Cerebellar cortex (tissue), 1 donor: ENCODE measurements at places on chromosomes 3 and 15.

DNA sequence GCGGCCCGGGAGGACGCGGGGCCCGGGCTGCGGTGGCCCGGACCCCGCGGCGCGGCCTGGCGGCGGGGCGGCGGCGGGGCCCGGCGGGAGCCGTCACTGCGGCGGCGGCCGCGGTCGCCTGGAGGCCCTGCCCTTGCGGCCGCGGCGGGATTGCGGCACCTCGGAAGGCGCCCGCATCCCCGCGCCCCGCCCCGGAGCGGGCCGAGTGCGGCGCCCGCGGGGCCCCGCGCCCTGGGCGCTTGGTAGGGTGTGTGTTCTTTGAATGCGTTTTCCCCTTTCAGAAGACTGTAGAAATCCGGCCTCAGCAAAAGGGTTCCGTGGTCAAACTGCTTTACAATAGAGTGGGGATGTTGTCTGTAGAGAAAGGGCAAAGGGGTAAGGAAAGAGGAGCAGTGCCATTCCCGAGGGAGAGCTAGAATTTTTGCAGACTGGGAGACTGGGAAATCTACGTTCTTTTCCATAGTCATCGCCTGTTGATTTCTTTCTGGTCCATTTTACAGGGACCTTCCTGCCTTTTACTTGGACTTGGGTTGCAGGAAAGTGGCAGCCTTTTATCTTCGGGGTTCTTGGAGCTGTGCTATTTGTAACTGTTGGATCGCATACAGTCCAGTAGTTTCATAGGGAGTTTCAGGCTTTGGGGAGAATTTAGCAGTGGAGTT, 630 bp downstream of the SNRK start:
- no peak for DNase-seq

GRCh38 chr3:128269006-128269775, 115.9 kb downstream of the EEFSEC start:
- DNase-seq = no peak

DNA sequence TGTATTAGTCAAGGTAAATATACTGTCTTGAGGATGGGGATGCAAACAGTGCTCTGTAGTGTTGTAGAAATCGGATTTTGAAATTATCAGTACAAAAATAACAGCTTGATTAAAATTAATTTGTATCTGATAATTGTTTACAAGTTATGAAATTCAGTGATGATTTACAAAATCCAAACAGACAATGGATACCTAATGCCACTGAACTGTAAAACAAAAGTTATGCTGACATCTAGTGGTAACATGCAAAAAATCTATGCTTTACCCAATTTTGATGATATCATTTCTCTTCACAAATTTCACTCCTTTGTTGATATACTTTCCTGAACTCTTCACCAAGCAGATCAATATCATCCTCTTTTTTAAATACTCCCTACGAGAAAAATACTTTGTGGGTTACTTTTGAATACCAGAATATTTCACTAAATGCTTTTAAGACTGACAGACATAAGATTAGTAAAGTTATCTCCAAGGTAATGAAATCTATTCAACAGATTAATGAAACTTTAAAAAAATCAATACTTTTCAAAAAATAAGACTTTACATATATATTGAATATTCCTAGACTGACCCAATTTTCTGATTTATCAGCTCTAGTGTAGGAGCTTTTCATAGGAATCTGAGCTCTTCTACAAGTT, 36.0 kb downstream of the MNS1 start:
- peak; percentile 48 for DNase-seq

GRCh38 chr3:17686613-17687012, 55.8 kb downstream of the TBC1D5 start:
- DNase-seq = peak; percentile 31

- DNase-seq = no peak
These were observed 170.2 kb downstream of the FNDC3B start for GRCh38 chr3:172209333-172210321.

DNA sequence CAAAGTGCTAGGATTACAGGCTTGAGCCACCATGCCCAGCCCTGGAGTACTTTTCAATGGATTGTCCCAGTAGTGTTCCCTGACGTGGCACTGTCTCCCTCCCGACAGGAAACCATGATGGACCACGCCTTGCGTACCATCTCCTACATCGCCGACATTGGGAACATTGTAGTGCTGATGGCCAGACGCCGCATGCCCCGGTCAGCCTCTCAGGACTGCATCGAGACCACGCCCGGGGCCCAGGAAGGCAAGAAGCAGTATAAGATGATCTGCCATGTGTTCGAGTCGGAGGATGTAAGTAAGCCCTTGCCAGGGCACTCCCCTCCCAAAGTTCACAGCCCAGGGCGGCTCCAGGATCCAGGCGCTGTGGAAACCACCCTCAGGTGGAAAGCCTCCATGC, 168.1 kb downstream of the NSMCE3 start:
- no peak for DNase-seq

GRCh38 chr15:38549222-38549621, 15.4 kb downstream of the RASGRP1 start:
- DNase-seq = no peak

DNA sequence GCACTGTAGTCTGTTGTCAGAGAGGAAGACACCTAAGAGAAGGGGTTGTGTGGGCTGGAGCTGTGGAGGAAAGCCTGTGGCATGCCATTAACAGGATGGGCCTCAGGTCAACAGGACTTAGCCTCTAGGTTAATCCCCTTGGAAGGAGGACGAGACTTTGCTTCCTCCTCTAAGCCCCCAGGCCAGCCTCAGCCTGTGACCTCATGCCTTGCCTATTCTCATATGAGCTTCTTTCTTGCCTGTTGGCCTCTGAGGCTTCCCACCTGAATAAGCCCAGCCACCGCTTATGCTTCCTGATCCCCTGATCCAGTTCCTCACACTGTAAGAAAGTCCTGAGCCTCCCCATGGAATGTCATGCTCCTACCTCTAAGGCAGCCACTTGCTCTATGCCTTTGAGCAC, 52.2 kb upstream of the TBC1D21 start:
- DNase-seq = no peak

GRCh38 chr3:31533169-31534064, 692 bp downstream of the STT3B start:
- DNase-seq = peak; percentile 20

DNA sequence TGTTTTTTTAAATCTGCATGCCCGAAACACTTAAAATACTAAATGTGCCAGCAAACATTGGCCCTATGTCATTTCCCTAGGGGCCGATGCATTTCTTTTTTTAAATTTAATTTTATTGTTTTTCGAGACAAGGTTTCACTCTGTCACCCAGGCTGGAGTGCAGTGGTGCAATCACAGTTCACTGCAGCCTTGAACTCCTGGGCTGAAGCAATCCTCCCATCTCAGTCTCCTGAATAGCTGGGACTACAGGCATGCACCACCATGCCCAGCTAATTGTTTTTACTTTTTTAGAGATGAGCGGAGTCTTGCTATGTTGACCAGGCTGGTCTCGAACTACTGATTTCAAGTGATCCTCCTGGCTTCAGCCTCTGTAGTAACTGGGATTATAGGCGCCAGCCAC, 5.5 kb downstream of the PARP9 start:
- no peak for DNase-seq

DNA sequence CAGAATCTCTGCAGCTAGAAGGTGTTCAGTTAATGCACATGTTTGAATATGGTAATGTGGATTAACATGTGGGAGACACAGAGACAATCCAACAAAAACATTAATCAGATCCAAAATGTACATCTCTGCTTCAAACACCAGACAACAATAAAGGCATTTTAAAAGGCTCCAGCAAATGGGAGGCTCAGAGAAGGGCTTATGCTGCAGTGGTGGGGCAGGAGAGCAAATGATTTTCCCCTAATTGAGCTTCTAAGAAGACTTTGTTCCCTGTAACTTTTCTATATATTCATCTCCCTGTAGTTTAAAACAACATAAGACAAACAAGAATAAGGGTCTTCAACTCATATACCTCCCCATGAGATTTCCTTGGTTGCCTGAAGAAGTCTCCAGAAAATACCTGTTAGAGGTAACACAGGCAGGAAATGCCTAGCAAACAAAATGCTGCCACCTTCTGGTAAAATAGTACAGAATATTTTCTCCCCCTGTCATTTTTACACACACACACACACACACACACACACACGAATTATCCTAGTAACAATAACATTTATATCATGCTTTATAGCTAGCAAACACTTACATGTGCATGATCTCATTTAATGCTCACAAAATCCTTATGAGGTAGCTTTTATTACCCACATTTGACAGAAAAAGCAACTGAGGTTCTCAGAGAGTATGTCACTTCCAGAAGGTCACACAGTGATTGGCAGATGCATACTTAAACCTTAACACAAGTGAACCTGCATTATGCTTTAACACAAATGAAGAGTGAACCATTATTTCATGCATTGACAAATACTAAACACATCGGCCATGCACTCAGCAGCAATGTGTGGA, 123.4 kb upstream of the MB21D2 start:
- DNase-seq = peak; percentile 62

DNA sequence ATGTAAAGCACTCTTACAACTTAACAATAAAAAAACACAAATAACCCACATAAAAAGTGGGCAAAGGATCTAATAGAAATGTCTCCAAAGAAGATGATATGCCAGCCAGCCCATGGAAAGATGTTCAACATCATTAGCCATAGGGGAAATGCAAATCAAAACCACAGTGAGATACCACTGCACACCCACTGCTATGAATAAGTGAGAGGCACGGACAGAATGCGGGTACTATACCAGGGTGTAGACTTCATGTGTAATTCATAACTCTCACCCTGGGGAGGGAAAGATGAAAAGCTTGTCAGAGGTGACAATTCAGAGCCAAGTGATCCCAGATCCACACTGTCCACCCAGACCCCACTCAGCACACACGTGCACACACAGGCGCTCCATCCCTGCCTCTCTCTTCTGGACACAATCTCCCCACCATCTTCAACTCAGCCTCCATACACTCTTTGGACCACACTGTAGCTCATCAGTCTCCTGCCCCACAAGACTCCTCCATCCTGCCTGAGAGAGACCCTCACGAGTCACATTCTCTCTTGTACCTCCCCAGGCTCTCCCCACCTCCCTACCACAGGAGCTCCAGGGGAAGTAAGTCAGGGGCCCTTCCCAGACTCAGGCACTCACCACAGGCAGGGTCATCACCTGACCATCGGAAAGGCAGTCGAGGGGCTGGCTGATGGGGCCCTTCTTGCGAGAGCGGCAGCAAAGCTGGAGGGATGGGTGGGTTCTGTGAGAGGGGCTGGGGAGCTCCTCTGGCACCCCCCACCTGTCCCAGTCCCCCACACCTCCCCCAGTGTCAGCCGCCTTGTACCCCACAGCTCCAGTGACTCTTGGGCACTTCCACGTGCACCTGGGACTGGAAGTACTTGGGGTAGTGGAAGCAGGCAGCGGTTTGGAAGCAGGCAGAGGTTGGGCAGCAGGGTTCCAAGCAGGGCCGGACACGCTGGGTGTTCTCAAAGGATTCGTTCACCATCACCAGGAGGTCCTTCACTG, 21.3 kb downstream of the PLA2G4E start:
- DNase-seq = no peak

DNA sequence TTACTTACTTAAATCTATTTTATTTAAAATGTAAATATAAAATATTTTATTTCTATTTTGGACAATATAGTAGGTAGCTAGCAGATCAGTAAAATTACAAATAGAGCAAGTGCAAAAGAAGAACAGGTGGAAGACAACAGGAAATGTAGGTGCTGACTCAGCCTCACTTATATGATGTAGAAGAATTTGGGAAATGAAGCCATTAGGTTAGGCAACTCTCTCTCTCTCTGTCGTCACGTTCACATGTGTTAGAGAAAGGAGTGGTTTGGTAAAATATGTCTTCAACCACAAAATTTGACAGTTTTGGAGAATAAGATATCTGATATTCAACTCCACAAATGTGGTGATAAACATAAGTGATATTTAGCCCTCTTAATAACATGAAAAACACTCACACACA, 532.5 kb upstream of the KCNMB2 start:
- DNase-seq = no peak

DNA sequence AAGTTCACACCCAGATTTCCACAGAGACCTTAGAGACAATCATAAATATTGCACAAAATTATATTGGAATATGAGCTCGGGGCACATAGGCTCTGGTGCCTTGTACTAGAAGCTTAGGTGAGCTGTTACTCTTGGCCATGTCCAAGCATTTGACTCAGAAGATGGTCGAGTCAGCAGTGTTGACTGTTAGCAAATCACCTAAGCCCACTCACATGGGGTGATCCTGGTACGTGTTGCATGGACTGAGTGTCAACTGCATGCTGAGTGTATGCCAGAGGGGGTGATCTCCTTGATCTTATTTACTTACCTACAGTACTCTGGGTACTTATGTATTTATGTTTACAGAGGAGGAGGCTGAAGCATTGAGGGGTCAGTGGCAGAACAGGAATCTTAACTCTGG, 14.0 kb downstream of the SMAD3 start:
- DNase-seq = no peak

- DNase-seq = no peak
These were observed 13.9 kb upstream of the MGLL start for GRCh38 chr3:127835993-127836882.

- DNase-seq = no peak
These were observed 72.1 kb upstream of the RARB start for GRCh38 chr3:25355998-25356397.

DNA sequence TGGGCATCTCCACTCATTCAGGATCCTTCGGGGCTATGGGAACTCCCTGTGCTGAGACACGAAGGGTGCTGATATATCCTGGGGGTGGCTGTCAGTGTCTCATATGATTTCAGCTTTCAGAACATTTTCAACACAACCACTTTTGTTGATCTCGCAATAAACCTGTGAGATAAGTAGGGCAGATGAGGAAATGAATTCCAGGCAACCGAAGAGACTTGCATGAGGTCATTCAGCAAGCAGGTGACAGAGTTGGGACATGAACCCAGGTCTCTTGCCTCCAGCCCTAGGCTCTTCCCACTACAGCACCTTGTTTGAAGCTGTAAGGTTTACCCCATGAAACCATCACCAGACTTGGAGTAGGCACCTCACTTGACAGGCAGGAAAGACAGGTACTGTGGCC, 16.6 kb downstream of the DUOX1 start:
- DNase-seq = no peak

- no peak for DNase-seq
These were observed at the start of gene NR2E3 for GRCh38 chr15:71810256-71811035. NR2E3 (plus strand) TSS chr15:71810554; CDS start chr15:71810744, 190 bp downstream.

DNA sequence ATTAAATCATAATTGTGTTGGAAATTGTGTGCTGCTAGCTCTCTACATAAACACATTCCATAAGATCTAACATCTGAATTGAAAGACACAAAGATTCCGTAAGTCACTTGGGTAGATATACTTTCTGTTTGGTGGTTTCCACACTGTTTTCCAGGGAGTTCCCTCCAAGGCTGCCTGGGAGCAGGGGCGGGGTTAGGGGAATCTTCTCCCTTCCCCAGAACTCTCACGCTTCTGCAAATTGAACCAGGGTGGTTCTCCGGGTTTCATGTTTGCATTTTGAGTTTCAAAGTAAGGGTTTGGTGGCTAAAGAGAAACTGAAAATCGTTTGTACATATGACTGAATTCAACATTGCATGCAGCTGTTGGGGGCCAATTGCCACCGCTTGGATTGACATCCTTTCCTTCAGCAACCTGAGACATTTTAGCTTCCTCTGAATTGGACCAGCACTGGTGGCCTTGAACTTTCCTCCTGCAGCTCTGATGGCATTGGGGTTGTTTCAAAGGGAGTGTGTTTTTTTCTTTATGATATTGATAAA, 192.7 kb upstream of the FEZF2 start:
- DNase-seq = no peak
